ENCODE measurements at places on chromosomes 16 and 17.

GRCh38 chr16:88588148-88588547 is 17.9 kb downstream of the ZC3H18 start:
- DNase-seq, result no peak

DNA sequence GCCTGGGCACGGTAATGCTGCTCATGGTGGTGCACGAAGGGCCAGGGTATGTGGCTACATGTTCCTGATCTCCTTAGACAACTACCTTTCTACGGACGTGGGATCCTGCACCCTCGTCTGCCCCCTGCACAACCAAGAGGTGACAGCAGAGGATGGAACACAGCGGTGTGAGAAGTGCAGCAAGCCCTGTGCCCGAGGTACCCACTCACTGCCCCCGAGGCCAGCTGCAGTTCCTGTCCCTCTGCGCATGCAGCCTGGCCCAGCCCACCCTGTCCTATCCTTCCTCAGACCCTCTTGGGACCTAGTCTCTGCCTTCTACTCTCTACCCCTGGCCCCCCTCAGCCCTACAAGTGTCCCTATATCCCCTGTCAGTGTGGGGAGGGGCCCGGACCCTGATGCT is 12.0 kb downstream of the ERBB2 start:
- no peak for DNase-seq

DNA sequence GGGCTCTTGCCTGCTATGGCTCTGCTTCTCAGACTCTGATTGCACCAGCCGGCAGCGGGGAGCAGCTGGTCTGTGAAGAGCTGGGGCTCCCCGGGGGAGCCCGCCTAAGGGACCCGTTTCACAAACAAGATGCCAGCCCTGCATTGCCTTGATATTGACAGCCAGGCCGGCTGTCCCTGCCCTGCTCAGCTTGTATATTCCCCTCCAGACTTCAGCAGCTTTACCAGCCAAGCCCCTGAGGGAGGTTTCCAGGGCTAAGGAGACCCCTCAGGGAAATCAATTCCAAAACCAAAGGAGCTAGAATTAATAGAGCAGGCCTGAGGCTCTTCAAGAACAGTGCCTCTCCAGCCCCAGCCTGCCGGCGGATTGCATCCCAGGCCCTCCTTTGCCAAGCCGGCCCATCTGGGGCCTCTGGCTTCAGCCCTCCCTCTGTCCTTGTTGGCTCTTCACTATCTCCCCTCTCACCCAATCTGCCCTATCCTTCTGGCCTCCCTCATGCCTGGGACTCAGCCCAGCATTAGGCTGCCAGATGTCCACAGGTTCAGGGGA is 5.7 kb downstream of the CALB2 start:
- DNase-seq, result no peak

GRCh38 chr17:74235040-74235581 is 21.7 kb downstream of the TTYH2 start:
- no peak for DNase-seq

DNA sequence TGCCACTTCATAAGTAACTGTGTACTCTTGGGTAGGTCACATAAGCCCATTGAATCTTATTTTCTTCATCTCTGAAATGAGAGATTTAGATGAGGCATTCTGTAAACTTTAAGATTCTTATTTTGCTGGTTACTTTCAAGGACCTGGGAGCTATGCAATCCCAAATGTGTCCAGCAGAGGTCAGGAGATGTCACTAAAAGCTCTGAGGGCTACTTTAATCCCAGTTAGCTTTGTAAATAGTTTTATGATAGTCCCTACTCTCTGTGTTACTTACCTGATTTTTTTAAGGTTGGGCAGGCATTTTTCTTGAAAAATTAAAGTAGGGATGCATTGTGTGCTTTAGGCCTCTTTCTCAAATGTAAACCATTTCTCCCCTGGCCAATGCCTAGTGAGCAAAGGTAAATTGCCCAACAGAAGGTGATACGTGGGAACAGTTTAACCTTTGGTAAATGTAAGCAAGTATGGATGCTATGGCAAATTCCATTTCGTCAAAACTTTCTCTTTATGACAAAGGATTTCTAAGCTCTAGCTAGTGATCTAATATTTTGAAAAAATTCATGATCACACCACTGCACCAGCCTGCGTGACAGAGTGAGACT is 57.1 kb upstream of the WSB1 start:
- peak; percentile 53 for DNase-seq

GRCh38 chr17:72772331-72772821 is 320.1 kb downstream of the SLC39A11 start:
- DNase-seq, result no peak

GRCh38 chr17:10031127-10031526 is 126.1 kb upstream of the RCVRN start:
- peak; percentile 38 for DNase-seq

DNA sequence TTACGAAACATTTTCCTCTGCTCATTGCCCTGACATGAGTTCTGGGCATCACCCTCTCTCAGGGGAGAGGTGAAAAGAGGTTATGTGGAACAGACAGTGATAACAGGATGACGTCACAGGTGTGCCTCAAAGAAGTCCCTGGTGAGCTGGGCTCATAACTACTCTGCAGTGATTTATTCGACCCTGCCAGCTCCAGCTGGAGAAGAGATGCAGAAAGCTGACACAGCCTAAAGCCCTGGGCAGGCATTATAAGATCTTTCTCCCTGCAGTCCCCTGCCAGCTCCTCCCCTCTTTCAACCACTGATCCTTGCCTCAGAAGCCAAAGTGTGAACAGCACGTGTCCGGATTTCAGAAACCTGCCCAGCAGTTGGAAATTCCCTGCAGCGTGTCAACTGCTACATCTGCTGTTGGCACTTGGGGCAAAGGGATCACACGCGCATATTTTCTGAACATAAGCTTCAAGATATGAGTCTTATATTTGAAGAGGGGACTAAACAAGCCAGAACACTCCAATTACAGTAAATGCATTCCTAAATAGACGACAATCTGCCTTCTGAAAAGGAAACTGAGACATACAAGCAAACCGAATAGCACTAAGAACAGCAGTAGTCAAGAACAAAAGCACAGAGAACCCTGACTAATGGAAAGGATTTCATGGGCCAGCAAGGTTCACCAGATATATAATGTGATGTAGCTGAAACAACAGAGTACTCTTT is 80.5 kb downstream of the SMG6 start:
- peak; percentile 76 for DNase-seq

DNA sequence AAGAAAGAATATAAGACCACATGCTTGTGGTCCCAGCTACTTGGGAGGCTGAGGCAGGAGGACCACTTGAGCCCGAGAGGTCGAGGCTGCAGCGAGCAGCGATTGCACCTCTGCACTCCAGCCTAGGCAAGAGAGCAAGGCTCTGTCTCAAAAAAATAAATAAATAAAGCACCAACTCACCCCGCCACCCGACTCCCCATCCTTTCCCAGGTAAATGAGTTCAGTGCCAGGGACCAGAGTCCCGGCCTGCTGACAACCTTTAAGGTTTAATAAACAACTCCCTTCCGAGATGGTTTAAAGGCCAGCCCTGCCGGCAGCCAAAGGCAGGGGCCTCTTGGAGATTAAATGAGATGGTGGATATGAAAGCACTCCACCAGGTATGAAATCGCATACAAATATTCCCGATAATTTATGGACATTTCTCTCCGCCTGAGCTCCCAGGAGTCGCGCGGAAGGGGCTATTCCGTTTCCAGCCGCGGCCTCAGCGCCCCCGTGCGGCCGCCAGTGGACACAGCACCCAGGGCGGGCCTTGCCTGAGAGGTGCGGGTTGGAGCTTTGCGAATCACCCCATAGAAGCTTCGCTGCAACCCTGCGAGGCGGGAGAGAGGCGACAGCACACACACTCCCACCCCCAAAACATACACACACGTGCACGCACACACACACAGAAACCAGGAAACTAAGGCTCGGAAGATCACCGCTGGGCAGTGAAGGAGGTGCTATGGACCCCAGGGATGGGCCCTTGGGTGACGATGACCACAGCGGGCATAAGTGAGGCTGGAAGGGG is 4.0 kb upstream of the RPL38 start:
- peak; percentile 30 for DNase-seq

DNA sequence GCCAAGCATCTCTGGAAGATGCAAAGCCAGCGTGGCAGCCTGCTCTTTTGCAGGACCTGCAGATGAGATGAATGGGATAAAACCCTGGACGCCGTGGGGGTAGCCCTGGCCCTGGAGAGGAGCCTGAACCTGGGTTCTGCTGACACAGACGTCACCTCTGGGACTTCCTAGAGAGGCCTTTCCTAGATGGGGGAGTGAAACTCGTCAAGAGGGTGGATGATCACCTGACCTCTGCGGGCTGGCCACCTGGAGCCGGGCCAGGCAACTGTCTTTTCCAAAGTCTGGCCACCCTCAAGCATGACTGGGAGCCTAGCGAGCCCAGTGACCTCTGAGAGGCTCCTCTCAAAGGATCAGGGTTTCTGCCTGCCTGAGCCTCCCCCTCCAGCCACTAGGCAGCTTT is 529.0 kb downstream of the KCNJ18 start:
- DNase-seq, result no peak

DNA sequence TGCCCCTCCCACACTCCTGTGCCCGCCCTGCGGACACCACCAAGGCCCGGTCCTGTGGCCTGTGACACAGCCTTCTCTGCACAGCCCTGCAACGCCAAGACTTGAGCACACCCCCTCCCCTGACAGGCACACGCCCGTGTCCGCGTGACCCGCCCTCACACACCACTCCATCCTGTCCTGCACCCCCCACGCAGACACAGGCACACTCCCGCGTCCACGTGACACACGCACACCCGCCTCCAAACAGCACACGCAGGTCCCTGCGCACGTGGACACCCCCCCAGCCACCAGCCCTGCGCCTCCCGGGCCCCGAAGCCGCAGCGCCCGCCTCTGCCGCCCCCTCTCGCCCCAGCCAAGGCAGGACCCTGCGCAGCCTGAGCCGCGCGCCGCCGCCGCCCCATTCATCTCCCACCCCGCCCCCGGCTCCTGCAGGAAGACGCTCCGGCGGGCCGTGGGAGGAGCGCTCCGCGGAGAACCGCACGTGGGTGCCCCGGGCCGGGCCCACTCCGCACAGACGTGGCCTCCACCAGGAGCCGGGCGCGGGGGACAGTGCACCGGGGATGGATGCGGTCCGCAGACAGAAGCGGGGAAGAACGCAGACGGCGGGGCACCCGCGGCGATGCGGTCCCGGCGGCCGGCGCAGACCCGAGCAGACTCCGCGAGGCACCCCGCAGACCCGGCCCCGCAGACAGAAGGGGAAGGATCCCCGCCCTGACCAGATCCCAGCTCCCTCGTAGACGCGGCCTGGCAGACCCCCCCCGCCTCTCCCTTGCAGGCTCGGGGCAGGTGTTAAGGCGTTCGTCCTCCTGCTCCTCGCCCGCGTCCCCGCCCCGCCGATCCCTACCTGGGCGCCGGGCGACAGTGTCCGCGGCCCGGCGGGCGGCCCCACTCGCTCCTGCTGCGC is 506 bp downstream of the CAMKK1 start:
- DNase-seq, result peak; percentile 59

GRCh38 chr17:58200024-58200633 is 7.6 kb downstream of the EPX start:
- peak; percentile 36 for DNase-seq

- peak; percentile 37 for DNase-seq
Measured at GRCh38 chr17:79087428-79088143, 13.0 kb downstream of the ENGASE start.

DNA sequence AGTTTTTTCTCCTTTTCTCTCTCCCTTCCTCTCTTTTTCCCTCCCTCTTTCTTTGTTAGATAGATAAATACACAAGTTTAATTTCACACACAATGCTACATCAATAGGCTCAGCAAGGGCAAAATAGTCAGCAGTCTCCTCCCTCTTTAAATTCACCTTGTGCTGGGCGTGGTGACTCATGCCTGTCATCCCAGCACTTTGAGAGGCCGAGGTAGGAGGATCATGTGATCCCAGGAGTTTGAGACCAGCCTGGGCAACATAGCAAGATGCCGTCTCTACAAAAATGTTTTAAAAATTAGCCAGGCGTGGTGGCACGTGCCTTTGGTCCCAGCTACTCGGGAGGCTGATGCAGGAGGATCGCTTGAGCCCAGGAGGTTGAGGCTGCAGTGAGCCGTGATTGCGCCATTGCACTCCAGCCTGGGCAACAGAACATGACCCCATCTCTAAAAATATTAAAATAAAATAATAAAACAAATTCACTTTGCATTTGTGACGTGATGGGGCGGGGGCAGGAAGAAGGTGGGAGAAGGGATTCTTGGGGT is 27.4 kb downstream of the IL21R start:
- DNase-seq, result no peak
